ENCODE measurements at places on chromosomes 3 and 15.

GRCh38 chr3:83928391-83928790, 1030.4 kb upstream of the CADM2 start:
- peak; percentile 38 for DNase-seq

DNA sequence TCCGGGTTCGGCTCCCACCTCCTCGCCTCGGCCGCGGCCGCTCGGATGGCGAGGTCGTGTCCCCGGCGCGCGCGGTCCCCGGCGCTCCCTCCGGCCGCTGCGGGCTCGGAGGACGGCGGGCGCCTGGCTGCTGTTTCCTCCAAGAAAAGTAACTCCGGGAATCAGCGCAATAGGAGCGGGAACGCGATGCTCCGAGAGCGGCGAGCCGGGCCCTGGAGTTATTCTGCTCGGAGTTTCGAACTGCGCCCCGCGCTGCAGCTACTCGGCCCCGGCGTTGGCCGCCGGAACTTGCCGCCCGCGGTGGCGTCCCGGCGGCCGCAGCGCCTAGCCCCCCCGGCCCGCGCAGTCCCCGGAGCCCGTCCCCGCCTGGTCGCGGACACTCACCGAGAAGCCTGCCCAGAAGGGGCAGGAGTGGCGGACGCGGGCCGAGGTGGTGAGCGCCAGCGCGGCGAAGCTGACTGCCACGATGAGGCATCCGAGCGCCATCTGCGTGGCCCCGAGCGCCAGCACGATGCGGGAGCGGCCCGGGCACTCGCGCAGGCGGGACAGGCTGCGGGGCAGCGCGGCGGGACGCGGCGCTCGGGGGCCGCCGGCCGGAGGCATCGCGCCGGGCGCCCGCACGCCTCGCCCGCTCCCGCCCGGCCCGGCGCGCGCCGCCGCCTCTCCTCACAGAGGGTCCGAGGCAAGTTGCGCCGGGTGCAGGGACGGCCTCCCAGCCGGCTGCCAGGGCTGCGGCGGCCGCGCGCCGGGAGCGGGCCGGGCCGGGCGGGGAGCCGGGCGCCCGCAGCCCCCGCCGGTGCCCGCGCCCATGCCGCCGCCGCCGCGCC, 251.9 kb downstream of the TJP1 start:
- peak; percentile 12 for DNase-seq

DNA sequence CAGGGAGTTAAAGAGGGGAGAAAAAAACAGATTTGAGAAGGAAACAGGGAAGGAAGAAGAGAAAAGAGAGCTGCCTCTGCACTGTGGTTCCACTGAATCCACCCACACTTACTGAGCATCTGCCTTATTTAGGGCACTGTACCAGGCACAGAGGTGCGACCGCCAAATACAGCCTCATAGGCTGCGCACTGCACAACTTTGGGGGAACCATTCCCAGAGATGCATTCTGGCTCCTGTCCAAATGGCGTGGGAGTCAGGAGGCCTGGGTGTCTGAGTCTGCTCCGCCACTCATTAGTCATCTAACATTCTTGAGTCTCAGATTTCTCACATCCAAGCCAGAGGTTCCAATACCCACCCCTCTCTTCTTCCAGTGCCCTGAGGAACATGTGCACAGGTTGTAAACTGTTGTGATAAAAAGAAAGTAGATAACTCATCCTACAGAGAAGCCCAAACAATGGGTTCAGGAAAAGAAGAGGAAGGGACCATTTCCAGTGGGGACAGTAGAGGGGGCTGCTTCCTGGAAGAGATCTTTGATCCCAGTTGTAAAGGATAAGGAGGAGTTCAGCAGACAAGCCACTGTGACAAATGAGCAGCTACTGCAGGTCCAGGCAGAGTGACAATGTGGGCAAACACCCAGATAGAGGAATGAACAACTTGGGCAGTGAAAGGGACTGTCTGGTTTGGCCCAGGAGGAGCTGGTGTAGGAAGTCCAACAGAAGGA, 254.6 kb downstream of the UACA start:
- DNase-seq: peak; percentile 96

GRCh38 chr3:128945041-128945877, 48.6 kb downstream of the CFAP92 start:
- no peak for DNase-seq

DNA sequence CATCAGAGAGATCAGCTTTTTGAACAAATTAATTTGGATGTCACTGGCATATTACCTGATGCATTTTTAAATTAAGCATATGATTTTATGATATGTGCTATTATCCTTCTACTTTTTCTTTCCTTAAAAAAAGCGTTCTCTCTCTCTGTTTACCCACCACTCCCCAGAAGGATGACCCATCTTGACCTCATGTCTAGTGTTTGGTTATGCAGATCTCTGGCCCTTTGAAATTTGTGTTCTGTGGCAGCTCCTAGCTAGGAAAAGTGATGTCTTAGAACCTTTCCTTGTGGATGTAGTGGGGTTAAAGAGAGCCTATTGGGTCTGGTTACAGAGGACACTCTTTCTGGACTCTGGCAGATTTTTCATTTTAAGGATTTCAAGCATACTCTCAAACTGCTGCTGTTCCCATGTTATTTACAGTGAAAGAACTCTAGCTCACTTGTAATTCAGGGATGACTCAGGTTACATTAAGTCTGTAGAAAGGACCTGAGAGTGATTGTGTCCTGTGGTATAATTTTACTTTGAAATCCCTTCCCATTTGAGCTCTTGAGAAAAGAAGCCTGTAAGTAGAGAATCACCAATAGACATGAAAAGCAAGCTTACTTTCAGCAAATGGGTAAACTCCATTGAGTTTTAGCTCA, 23.8 kb downstream of the ARHGEF26 start:
- peak; percentile 22 for DNase-seq

GRCh38 chr3:195238586-195239118, 32.3 kb downstream of the XXYLT1 start:
- peak; percentile 36 for DNase-seq

DNA sequence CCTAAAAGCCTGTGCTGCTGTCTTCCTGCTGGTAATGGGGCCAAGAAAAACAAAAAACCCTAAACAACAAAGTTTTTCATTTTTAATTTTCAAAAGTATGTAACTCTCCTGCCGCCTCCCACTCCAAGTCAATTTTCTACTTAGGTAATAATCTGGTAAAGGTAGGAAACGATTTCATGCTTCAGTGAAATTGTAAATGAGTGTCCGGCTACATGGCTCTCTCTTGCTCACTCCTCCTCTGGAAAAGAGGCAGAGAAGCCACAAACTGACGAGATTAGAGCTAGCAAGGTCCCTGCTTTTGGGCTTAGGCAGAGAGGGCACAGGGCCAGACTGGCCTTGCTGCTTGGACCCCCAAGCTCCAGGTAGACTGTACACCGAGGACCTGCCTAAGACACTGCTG, 23.5 kb downstream of the KLHL25 start:
- no peak for DNase-seq

GRCh38 chr3:187197335-187197649, at the start of gene RTP1:
TSS of gene RTP1 (plus strand) at chr3:187197486. CDS start at chr3:187197516, 30 bp downstream.
- no peak for DNase-seq

DNA sequence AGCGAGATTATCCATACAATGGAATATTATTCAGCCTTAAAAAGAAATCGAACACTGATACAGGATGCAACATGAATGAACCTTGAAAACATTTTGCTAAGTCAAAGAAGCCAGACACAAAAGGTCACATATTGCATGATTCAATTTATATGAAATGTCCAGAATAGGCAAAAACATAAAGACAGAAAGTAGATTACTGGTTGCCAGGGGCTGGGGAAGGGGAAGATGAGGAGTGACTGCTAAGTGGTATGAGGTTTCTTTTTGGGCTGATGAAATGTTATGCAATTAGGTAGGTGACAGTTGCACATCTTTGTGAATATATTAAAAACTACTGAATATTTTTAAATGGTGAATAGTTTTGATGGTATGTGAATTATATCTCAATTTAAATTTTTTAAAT, 38.3 kb downstream of the LRRFIP2 start:
- no peak for DNase-seq

DNA sequence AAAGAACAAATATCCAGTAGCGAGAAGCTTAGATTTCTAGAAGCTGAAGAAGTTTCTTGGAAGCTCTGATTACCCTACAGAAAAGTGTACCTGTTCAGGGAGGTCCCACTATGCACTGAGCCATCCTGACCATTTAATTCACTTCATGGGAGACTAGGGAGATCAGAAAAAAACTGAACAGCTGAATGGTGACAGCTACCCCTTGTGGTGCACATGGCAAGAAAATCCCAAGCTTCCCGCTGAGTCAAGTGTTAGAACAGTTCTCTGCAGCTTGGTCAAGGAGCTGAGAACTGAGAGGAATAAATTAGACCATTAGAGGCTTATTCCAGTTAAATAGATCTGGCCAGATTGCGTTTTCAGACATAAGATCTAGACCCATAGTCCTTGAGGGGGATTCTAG, 197.2 kb upstream of the VEPH1 start:
- peak; percentile 2 for DNase-seq

- no peak for DNase-seq
These were observed 44.0 kb downstream of the ANP32A start for GRCh38 chr15:68776477-68777270.

GRCh38 chr3:184380627-184381260, 890 bp downstream of the CHRD start:
- no peak for DNase-seq

DNA sequence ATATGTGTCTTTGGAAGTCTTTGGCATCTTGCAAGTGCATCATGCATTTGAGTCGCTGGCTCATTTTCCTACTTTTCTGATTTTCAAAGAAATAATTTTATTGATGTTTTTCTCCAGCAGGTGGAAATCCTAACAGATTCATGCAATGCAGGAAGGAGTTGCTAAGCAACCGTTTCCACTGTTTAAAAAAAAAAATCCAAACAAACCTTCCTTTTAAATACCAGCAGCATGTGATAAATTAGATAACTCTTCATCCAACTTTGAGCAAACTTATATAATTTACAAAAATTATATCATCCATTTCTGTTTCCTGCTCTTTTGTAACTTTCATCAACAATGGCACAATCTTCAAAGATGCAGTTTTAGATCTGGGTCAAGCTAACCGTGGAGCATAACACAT, 364.1 kb downstream of the MFSD1 start:
- DNase-seq: no peak

DNA sequence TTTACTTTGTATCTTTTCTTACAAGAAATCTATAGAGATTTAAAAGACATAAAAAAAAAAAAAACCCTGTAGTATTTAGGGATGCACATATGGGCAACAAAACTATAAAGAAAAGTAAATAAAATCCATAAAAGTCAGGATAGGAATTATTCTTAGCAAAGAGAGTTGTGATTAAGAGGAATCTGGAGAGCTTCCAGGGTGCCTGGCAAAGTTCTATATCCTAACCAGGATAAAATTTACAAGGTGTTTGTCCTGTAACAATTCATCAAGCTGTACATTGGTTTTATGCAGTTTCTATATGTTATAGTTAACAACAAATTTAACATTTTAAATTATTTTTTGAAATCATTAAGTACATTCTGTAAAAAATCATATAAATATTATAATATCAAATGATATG, 7.9 kb downstream of the SECISBP2L start:
- DNase-seq: no peak

- no peak for DNase-seq
These were observed 5.1 kb upstream of the NEDD4 start for GRCh38 chr15:55998478-55998877.

GRCh38 chr3:27312044-27312668, 57.0 kb downstream of the NEK10 start:
- peak; percentile 76 for DNase-seq

GRCh38 chr3:13009132-13009945, 63.9 kb downstream of the IQSEC1 start:
- DNase-seq: no peak

DNA sequence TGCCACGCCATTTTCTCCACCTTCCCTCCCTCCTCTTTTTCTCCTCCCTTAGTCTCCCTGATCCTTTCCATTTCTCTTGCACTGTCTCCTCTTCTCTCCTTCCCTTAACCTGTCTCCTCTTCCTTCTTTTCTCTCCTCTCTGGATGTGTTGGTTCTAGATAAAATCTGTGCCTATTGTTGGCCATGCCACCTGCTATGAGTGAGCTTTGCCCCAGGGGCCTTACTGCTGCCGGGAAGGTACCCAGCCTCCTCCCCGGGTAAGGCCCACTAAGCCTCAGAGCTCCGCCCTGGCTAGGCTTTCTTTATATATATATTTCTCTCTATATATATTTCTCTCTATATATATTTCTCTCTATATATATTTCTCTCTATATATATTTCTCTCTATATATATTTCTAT, 14.7 kb downstream of the GPD1L start:
- DNase-seq: no peak

- no peak for DNase-seq
These were observed 24.9 kb upstream of the ZNF710 start for GRCh38 chr15:89976246-89976600.

- no peak for DNase-seq
These were observed 3.6 kb downstream of the SOX14 start for GRCh38 chr3:137767538-137768360.

DNA sequence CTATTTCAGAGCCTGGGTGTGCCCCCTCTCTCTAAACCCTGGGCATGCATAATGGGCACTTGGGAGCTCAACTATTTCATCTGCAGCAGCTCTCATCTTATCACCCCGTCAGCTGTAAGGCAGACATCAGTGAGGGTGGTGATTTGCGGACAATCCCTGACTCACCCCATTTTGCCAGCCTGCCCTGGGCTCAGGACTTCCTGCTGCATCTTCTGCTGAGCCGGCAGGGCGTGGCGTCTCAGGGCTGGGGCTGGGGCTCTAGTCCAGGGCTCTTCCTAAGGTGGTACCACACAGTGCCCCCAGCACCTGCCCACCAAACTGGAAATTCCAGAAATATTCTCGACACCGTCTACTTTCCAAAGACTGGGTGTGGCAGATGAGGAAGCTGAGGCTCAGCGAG, 925 bp upstream of the PSTPIP1 start:
- DNase-seq: no peak

- no peak for DNase-seq
These were observed 42.2 kb downstream of the MUC4 start for GRCh38 chr3:195769551-195769950.

- DNase-seq: no peak
These were observed 85.0 kb downstream of the CYP19A1 start for GRCh38 chr15:51253366-51253765.

DNA sequence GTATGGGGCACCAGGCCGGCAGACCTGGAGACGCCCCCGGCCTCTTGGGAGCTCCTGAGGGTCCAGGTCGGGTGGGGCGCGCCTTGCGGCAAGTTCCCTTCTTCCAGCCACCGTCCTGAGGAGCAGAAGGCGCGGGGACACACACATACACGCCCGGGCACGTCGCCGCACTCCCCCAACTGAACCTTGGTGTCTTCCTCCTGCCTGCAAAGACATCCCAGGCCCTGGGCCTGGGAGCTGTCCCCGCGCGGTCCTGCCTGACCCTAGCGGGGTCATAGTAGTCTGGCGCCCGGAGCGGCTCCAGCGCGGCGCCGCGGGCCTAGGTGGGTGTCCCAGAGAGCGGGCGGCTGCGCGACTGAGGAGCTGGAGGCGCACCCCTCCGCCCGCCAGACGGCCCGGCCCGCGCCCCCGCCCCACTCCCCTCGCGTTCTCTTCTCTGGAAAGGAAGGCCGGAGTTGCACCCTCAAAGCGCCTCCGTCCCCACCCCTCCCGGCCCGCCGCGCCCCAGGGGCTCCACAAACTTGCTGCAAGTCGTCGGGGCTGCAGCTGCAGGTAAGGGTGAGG, 185.9 kb upstream of the LINGO1 start:
- DNase-seq: no peak
